ENCODE measurements at places on chromosomes 6 and 20.

DNA sequence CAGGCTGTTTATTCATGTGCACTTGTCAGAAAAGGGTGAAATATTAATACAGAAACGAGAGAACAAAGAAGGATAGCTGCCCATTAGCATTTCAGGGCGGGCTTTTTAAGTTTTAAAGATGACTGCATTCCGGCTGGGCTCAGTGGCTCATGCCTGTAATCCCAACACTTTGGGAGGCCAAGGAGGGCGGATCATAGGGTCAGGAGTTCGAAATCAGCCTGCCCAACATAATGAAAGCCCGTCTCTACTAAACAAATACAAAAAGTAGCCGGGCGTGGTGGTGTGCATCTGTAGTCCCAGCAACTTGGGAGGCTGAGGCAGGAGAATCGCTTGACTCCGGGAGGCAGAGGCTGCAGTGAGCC, 130.5 kb downstream of the HFE start:
- DNase-seq = no peak

DNA sequence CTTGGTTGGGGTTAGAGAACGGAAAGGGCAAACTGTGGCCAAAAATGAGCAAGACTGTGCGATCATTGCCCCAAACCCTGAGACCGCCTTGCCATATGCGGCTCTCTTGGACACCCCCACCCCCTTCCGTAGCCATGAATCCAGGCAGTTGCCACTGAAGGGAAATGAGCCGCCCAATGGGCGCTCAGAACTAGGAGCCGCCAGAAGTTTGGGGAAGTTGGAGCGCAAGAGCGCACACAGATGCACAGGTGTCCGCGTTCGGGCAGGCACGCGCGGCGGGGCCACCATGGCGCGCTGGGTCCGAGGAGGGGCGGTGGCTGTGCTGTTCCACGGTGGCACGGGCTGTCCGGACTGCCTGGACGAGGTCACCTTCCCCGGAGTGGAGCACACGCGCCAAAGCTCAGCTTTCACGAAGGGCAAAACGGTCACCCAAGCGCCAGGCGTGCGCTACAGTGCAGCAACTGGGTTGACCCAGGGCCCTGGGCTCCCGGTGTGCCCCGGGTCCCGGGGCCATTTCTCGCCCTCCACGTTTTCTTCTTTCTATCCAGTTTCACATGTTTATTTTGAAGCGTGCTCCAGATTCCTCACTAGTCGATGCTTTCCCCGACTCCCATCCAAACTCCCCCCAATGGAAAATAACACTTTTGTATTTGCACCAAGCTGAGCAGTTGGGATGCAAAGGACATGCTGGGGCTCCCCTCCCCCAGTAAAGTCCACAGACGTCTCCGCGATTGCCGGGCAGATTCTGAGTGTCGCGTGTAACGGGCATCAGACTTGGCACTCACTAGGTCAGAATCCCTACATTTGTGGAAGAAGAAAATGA, 906 bp upstream of the PDE10A start:
- DNase-seq = no peak

- no peak for DNase-seq
These were observed 82.1 kb downstream of the PTPRA start for GRCh38 chr20:2955257-2955970.

DNA sequence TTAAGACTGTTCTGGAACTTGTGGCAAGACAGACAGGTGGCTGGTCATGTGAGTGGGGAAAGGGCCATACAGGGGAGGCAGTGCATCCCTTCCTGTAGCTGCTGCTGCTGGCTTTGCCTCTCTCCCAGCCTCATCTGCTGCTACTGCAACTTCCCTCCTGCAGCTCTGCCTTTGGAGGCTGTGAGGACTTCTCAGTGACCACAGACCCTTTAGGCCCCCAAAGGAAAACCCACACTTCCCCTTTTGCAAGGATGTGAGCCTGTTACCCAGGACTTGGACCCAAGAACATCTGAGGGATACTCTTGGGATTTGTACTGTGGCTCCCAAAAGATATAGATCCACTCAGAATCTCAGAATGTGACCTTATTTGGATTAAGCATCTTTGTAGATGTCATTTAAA, 91.0 kb downstream of the TMEM170B start:
- DNase-seq = no peak

DNA sequence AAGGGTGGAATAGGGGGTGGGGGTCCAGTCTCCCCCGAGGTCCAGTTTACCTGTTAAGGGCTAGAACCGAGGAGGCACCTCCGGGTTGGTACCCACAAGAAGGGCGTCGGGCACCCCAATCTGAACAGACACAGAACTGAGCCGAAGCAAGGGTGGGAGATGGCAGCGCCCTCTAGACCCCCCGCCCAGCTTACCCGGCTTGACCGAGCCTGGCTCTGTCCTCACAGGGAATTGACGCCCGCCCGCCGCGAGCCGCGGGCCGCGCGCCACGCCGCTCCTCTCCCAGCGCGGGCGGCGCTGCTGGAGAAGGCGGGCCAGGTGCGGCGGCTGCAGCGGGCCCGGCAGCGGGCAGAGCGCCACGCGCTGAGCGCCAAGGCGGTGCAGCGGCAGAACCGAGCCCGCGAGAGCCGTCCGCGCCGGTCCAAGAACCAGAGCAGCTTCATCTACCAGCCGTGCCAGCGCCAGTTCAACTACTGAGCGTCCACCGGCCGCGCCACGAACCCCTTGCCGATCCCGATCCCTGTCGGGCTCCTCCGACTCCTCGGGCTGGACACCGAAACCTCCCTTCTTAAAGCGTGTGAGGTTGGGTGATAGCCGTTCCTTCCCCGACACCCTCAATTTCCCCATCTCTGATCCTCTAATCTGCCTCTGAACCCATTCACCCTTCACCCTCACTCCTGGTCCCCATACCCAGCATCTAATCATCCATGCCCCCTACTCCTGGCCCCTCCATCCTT, 5.9 kb downstream of the TP53INP2 start:
- no peak for DNase-seq

DNA sequence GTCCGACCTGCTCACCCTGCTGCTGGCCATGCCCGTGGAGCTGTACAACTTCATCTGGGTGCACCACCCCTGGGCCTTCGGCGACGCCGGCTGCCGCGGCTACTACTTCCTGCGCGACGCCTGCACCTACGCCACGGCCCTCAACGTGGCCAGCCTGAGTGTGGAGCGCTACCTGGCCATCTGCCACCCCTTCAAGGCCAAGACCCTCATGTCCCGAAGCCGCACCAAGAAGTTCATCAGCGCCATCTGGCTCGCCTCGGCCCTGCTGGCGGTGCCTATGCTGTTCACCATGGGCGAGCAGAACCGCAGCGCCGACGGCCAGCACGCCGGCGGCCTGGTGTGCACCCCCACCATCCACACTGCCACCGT, 885 bp downstream of the NTSR1 start:
- DNase-seq = no peak

- DNase-seq = no peak
These were observed 1.1 kb downstream of the RNF114 start for GRCh38 chr20:49937027-49937929.

GRCh38 chr20:48342822-48343513, 484.8 kb downstream of the PREX1 start:
- DNase-seq = no peak

DNA sequence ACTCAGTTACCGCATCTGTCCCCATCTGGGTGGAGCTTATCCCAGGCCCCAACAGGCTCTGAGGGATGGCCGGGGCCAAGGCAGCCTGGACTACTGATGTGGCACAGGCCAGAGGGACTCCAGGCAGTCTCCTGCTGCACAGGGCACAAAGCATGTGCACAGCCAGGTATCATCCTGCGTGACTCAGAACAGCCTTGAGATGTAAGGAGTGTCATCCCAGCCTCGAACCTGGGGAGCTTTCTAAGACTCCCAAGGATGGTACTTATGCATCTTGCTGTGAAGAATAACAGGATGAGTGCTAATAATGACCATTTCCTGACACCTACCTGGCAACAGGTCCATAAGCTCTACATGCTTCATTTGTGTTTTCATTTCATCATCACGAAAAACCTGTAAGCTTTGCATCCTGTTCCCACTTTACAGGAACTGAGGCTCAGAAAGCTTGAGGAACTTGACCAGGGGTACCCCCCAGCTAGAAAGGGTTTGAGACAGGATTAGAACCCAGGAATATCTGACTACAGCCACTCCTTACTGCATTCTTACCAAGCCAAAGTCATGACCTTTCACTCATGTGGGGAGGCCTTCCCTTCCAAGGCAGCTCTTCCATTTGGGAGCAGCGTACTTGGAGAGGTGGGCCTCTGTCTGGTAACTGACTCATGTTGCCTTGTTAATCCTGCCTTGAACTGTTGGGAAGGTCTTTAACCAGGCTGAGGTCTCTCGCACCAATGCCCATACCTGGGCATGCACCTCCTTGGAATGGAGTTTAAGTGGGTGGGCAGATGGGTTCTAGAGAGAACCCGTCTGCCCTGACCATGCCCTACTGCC, 1.9 kb downstream of the TRIB3 start:
- DNase-seq = no peak

DNA sequence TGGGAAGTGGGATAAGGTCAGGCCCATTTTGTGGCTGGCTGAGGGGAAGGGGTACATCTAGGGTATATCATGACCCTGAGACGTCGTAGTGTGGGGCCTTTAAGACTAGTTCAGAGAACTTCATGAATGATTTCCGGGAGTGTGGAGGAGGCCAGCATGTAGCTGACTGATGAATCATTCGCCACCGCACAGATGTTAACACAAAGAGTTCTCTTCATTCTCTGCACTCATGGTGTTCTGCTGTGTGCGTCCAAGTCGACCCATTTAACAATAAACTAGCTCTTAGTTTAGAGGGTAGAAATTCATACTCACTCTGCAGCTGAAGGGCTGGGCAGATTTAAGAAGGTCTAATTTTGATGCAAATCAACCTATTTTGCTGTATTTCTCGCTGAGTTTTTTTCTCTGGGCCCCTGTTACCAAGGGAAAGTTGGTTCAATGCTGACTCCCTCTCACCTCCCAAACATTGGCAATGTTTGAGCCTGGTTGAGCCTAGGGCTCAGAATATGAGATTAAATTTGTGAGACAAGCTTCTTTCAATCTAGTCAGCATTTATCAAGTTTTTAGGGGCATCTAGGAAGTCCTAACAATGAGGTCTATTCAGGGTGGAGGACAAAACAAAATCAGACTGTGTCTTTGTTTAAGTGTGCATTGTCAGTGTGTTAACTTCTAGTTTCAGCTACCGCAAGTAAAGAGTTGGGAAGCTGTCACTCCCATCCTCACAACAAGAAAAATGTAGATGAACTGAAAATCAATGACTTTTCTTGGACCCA, 106.8 kb upstream of the CBLN4 start:
- DNase-seq = no peak

DNA sequence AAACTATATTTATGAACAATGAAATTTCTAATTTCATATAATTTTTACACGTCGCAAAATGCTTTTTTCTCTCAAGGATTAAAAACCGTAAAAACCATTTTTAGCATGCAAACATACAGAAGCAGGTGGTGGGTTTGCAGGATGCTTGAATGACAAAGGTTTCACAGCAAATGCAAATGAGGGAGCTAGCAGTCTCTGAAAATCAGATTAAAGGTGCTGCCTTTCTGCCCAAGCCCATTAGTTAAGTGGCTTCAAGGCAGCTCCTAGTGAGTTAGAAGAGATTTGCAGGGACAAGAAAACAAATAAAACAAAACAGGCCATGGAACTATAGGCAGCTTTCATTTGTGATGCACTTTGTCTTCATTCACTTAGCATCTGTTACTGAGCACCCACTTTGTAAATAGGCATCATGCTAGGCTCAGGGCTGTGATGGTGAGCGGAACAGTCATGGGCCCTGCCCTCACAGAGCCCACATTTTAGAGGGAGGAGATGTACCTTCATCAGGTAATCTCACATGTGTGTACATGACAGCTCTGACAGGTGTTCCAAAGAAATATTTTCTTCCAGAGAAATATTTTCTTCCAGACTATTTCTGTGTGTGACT, 29.5 kb downstream of the NAPB start:
- DNase-seq = no peak

- no peak for DNase-seq
These were observed 143.1 kb downstream of the DTNBP1 start for GRCh38 chr6:15519681-15520080.

- DNase-seq = no peak
These were observed 5.1 kb downstream of the HLA-DMB start for GRCh38 chr6:32935551-32936238.

DNA sequence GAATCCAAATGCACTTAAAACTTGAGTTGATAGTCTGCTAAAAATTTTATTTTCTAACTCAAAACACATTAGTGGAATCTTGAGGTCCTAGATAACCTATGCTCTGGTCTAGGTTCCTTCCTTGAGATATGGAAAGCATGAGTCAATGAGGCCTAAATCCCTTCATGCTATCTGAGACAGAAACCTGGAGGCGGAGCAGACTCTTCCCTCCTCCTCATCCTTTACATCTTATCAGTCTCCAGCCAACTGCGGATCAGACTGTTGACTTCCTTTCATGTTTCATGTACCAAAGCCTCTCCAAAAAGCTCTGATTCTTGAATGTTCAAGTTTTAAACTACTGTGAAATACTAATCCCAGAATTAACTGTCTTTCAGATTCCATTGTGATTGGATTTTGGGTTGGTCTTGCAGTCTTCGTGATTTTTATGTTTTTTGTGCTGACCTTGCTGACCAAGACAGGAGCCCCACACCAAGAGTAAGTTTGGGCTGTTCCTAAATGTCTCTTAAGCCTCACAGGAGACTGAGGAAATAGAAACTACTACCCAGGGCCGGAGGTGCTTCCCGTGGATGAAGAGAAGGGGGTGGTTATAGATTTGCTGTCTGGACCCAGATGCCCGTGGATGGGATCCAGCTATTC, 29.1 kb downstream of the MRAP2 start:
- no peak for DNase-seq

GRCh38 chr6:121516331-121516730, 80.9 kb downstream of the GJA1 start:
- no peak for DNase-seq

GRCh38 chr6:157287247-157287850, 36.0 kb downstream of the TMEM242 start:
- DNase-seq = no peak

DNA sequence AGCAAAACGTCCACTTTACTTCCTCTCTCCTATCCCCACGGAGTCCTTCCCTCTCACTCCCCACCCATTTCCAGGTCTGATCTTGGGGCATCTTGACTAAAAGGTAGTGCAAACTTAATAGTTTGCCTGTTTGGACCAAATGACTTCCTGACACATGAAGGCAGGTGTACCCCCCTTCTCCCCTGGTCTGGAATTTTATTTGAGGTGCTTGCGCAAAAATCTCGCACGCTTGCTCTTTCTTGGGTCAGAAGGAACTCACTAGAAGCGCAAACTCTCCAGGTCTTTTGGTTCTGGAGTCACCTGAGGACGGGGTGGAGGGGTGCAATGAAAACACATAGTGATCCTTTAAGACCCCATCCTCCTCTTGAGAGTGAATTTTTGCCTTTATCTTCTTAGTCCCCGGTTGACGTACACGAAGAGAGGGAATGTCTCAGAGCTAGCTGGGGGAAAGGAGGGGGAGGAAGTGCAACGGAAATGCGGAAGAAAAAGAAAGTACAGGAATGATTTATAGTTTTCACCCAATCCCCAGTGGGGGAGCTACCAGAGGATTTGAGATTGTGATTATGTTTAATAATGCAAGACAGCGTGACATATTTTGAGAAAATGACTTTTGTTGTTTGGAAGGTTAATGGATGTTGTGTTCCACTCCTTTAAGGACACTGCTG, 4.9 kb downstream of the ADGRB3 start:
- no peak for DNase-seq

All from stimulated activated CD8-positive, alpha-beta memory T cell treated with anti-CD3 and anti-CD28 coated beads, Interleukin-4, amount 100 ng/mL, for 48 hours (primary cell).